ENCODE measurements at places on chromosomes 13 and 19.

- DNase-seq = no peak
These were observed 22.2 kb downstream of the FUZ start for GRCh38 chr19:49790866-49791265.

DNA sequence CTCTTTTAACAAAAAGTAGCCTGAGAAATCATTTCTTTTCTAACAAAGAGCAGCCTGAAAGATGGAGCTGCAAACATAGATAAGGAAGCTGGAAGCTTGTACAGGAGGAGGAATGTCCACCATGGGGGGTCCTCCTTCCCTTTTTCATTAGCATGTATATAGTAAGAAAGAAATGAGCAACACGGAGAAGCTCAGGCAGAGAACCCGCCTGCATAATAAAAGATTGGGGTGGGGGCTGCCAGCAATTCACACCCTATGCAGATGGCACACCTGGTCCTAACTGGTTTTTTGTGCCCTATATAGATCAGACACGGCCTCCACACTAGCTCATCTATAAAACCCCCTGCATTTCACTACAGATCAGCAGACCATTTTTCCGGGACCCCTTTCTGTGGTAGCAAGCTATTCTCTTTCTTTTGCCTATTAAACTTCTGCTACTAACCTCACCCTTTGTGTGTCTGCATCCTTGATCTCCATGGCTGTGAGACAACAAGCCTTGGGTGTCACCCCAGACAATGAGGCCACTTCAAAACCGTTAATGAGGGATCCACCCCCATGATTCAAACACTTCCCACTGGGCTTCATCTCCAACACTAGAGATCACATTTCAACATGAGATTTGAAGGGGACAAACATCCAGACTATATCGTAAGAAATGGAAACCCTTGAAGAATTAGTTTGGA lies 167.5 kb upstream of the FREM2 start:
- DNase-seq = no peak

- no peak for DNase-seq
These were observed 50.7 kb downstream of the ARHGAP35 start for GRCh38 chr19:46911456-46911855.

- no peak for DNase-seq
These were observed 599 bp downstream of the OLFM2 start for GRCh38 chr19:9935506-9936325.

GRCh38 chr13:73696713-73697112 lies 437.5 kb downstream of the KLF12 start:
- no peak for DNase-seq

DNA sequence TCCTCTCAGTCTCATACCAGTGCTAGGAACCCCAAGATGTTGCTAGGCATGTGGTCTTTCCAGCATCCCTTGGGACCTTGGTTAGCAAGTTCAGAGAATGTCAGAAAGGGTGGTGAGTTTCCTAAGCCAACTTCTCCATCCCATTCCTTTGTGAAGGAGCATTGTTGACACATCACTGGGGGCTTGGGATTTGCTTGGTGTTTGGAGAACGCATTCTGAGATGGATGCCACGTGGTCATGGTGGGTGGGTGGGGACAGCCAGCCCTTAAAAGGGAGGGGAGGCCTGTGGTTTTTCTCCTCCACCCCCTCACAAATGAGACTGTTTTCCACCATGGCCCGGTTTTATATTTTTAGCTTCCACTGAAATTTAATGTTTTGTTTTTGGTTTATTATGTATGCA lies 83.3 kb upstream of the ZNF536 start:
- no peak for DNase-seq

DNA sequence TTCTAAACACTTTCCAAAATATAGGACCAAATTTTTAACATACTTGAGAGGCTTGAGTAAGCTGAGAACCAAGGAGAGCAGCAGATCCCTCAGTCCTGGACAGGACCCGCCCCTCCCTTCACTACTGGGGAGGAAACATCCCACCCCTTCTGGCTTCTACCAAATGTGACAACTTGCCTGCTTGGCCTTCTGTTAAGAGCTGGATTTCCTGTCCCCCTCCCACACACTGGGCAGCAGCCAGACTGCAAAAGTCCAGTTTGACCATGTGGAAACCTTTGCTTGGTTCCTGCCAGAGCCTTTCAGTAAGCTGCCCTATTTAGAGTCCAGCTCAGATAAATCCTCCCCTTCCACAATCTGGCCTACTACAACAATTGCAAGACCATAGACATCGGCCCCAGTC lies 84.3 kb downstream of the FGF14 start:
- DNase-seq = peak; percentile 19

- DNase-seq = no peak
These were observed 225.2 kb upstream of the TSHZ3 start for GRCh38 chr19:31574251-31574973.

DNA sequence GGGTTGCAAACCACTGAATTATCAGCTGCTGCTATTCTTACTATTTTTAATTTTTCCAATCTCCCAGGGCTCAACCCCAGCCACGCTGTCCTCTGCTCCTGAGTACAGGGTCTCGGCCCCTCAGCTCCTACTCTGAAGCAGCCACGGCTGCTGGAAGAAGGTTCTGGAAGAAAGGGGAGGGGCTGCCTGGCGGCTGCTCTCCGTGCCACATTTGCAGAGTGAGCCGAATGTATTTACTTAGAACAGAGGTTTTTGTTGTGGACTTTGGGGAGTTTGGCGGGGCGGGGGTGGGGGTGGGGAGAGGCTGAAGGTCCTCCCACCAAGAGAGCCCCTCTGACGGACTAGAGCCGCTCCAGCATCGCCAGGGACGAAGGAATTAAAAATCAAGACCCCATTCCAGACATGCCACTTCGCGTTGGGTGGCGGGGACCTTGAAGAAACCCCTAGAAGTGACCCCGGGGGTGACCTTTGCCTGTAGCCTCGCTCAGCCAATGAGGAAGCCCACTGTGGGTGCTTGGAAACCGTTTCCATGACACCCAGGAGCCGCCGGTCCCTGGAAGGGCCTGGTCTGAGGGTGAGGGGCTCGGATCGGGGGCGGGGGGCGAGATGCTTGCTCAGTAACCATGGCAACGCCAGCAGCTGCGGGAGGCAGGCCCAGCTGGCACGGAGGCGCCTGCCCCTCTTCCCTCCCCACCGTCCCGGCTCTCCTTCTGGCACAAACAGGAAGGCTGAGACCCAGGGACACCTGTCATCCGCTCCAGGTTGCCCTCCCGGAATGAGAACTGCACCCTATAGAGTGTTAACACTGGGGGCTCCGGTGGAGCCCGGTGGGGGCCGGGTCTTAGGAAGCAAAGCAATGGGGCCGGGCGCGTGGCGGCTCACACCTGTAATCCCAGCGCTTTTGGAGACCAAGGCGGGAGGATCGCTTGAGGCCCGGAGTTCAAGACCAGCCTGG lies 54.2 kb upstream of the PTPRS start:
- DNase-seq = no peak

DNA sequence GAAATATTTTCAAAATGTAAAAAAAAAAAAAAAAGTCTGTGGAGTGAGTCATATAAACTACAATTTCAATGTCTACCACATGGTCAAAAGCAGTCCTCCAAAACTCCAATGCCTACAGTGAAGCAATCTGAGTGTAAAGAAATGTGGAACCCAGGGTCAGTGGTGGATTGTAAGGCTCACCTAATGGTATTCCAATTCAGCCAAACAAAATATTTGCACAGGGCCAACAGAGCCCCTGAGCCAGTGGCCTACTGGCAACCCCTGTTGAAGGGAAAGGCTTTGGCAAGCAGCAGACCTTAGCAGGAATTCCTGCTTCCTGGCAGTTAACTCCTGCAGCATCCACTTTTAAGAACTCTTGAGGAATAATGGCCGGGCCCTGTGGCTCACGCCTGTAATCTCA lies 3.4 kb downstream of the DNMT1 start:
- DNase-seq = no peak

DNA sequence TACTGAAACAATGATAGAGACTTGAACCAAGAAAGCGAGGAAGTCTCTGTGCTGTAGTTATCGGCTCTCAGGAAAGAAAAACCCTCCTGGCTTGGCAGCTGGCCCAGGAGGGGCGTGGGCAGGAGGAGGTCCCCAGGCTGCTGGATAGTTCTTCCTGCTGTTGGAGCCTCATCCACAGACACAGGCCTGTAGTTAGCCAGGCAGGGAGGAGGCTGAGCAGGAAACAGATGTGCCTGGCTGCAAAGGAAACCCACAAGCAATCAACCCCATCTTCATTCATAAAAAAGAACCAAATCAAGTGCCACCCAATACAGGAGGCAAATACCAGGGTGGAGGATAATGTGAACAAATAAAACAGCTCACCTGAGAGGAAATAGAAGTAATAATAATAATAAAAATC lies 86.2 kb downstream of the IRS2 start:
- peak; percentile 80 for DNase-seq

GRCh38 chr13:83546476-83546875 lies 335.8 kb downstream of the SLITRK1 start:
- no peak for DNase-seq

GRCh38 chr13:108267347-108267746 lies 2.2 kb upstream of the TNFSF13B start:
- no peak for DNase-seq

DNA sequence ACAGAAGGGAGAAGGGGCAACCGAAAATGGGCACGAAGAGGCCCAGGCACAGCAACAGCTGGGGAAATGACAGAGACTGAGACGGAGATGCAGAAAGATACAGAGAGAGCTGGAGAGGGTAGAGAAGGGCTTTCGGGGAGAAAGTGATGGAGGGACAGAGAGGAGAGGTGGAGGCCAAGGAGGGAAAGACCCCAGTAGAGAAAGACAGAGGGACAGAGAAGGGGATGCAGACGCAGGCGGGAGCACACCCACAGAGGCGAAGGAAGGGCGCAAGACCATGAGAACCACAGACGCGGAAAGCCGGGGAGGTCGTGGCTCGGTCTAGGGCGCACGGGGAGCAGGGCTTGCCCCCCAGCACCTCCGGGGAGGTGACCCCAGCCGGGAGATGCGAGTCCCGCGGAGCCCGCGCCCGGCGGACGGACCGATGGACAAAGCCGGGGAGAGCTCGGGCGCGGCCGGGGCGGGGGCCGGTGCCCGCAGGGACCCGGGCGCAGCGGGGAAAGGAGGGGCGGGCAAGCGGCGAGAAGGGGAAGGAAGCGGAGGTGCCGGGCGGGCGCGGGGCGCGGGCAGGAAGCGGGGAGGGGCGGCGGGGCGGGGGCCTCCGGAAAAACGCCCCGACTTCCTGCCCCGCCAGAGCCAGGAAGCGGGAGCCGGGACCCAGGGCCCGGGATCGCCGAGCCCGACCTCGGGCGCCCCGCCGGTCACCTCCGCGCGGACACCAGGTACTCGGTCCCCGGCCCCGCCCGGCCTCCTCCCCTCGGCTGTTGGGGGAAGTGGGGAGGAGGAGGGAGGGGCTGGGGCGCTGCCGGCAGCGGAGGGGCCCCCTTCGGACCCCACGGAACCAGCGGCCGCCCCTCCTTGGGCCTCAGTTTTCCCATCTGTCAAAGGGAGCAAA lies at the start of gene ARHGEF1:
Gene ARHGEF1, plus strand, starts transcription at position 617 of the 895 bp plus-strand sequence. CDS start 4,899 bp downstream, outside the sequence.
- DNase-seq = peak; percentile 12
